ENCODE measurements at places on chromosomes 13 and 19.

- no peak for DNase-seq
These were observed 140.7 kb upstream of the KLF12 start for GRCh38 chr13:74274916-74275315.

- no peak for DNase-seq
These were observed 3.2 kb upstream of the ERVV-2 start for GRCh38 chr19:53041366-53041765.

DNA sequence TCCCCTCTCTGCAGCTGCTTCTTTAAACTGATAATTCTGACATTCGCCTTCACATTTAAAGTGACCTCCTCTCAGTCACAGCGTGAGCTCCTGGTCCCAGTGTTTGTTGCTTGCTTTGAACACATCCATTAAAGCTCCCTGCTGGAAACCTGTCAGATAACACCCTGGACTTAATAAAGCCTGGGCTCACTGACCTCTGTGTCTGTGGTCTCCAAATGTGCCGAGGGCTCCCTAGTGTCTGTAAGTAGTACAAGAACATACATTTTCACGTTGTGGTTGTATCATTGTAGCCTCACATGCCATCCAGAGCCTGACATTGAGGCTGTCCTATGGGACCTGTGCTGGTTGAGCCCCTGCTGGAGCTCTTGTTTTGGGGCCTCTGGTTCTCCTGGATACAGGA, 2.6 kb upstream of the PSG4 start:
- no peak for DNase-seq

DNA sequence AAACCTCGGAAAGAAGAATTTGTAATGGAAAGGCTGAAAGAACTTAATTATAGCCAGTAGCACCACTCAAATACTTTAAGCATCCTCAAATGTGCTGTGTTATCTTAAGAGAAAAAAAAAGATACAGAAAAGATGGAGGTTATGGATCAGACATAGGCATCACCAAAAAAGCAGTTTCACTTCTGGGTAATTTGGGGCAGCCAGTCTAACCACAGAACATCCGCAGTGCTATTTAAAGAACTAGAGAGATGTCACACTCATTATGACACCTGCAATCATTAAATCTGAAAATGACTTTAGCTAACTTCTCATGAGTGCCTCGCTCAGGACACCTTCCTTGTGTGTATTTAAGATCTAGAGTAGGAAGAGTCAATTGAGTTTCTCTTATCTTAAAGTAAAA, 211.8 kb downstream of the RBM26 start:
- no peak for DNase-seq

- no peak for DNase-seq
These were observed 97.6 kb upstream of the DACH1 start for GRCh38 chr13:71964491-71965100.

- DNase-seq: no peak
These were observed 6.3 kb downstream of the PLIN3 start for GRCh38 chr19:4861147-4861546.

GRCh38 chr13:99279637-99280036, 21.5 kb upstream of the GPR18 start:
- no peak for DNase-seq

DNA sequence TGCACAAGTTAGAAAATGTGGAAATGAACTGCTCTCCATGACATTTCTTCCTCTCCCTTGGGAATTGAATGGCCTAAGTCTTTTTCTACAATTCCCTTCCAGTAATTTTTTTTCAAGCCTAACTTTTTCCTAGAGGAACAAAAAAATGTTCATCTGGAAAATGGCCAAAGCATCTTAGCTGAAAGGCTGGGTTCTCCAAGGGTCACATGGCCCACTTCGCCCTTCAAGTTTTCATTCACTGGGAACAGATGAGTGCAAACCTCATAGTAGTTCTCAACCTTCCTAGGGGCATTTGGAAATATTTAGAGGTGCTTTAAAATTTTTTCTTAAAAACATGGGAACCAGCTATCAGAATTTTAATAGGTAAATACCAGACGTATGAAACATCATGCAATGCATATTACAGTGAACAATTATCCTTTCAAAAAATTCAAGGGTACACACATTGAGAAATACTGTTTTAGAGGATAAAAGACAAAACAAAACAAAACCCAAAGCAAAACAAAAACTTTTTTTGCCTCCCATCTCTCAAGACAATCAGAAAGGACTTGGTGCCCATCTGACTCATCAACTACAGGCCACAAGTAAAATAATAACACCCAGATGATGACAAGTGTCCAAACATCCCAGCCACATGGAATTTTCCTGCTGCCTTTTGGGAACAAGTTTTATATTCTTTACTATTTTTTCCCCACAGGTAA, 208.8 kb downstream of the SLITRK6 start:
- no peak for DNase-seq

DNA sequence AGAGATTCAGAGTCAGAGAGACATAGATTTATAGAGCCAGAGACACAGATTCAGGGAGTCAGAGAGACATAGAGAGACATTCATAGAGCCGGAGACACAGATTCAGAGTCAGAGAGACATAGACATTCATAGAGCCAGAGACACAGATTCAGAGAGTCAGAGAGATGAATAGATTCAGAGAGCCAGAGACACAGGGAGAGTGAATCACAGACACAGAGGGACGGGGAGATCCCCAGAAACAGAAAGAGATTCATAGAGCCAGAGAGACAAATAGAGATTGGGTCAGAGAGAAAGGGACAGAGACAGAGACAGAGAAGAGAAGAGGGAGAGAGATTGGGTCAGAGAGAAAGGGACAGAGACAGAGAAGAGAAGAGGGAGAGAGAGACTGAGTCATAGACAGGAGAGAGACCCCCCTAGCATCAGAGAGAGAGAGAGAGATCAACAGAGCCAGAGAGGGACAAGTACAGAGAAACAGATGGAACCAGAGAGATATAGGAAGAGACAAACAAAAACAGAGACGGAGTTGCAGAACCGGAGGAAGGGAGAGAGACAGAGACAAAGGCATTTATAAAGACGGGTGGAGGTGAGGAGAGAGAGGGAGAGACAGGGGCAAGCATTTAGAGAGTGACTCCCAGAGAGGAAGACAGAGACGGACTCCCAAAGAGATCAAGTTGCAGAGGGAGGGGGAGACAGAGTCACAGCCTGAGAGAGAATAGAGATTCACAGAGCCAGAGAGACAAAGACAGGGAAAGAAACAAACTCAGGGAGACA, 1.1 kb upstream of the PRKCG start:
- no peak for DNase-seq

- no peak for DNase-seq
These were observed 1228.0 kb downstream of the DIAPH3 start for GRCh38 chr13:58935689-58936088.

DNA sequence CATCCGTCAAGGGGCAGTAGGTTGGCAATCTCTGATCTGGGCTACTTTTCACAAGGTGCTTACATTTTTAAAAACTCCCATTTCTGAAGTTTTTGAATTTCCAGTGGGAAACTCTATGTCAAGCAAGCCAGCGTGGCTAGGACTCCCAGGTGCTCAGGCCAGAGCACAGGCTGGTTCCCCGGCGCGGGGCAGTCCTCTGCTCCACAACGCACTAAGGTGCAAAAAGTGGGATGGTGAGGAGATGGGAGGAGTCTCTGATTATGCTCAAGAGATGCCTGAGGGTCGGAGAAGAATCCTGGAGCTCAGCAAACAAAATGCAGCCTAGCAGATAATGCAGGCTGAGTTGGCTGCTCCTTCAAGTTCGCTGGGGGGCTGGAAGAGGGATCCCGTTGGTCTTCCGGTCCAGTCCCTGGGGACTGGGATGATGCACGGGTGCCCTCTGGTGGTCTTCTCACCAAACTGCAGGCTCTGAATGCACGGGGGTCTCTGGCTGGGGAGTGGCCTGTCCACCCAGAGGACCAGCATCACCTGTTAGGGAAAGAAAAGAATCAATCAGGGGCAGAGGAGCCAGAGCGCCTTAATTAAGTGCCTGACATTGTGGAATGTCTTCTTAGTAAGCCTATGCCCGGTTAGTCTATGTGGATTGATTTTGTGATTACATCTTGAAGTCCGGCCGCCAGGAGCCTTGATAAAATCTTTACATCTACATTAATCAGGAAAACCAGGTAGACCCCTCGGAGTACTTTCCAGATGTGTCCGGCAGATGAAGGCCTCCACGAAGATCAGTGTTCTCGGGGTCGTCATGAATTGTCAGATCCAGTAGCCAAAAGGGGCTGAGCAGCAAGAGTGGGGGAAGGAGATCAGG, 244.4 kb upstream of the MAB21L1 start:
- DNase-seq: no peak

DNA sequence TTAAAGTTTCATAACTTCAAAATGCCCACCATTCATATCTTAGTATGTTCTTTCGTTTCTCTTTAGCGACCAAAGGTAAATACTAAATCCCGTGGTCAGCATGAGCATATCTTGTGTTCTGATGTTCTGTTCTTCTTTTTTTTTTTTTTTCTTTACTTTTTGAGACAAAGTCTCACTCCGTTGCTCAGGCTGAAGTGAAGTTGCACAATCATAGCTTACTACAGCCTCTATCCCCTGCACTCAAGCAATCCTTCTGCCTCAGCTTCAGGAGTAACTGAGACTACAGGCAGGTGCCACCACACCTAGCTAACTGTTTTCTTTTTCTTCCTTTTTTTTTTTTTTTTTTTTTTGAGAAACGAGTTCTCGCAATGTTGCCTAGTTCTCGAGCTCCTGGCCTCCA, 60.9 kb upstream of the ATP12A start:
- DNase-seq: no peak

- DNase-seq: no peak
These were observed 10.4 kb upstream of the LDLR start for GRCh38 chr19:11078893-11079292.

GRCh38 chr13:33015791-33016323, 366 bp upstream of the KL start:
- no peak for DNase-seq

DNA sequence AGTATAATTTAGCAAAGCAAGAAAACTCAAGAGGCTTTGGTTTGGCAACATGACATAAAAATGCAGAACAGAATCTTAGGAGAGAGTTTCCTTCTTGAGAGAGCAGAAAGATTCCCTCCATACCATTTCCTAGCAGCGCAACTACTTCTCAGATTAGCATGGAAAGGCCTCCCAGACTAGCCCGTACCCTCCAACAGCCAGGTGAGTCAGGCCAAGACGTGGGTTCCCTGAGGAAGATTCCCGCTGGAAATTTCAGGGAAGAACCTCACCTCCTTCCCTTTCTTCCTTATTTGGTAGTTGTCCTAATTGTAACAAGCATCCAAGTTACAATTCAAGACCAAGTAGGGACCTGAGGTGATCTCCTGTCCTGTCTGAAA, 12.3 kb downstream of the COL4A2 start:
- DNase-seq: no peak

GRCh38 chr13:109790942-109791605, 4.7 kb upstream of the IRS2 start:
- no peak for DNase-seq

DNA sequence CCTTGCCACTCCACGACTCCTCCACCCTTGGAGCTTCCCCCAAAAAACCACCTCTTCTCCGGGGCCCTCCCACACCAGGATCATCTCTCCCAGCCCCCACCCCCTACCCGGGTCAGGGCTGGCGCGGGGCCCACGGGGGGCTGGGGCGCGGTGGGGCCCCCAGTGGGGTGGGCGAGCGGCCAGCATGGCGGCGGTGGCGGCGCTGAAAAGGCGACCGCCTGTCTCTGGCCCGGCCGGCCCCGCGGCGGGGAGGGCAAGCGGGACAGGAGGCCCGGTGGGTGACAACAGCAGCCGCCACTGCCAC, 850 bp downstream of the DYRK1B start:
- no peak for DNase-seq

- DNase-seq: no peak
These were observed 3.2 kb downstream of the PLK5 start for GRCh38 chr19:1526979-1527649.

- no peak for DNase-seq
These were observed 889 bp downstream of the GTF2F2 start for GRCh38 chr13:45120967-45121831.

DNA sequence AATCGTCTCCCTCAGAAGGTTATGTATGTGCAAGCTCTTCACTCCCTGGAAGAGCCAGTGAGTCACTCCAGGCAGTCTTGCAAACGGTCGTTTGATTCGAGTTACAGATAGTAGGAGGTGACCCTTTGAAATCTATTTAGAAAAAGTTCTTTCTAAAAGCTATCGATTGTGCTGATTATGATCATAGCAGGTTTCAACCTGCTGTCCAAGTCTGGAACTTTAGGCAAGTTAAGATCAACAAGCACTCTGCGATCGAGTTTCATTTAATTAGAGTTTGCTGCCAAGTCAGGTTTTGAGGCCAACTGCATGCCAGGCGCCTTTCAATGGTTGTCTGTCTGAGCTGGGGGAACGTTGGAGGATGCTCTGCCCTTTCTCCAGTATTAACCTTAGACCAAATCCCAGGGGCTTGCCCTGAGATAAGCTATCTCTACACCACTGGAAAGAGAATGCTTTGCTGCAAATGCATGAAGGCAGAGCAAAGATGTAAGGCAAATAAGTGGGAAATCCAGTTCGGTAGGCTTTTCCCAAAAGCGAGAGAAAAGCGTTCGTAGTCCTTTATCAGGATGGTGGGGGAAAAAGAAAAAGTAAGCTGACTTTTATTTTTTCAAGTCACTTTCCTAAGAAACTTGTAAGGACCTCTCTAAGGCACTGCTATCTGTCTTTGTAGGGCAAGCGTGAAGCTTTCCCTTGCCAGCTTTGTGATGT, 287.5 kb downstream of the ATP8A2 start:
- DNase-seq: no peak

GRCh38 chr13:76160961-76161925, 525.1 kb downstream of the LMO7 start:
- no peak for DNase-seq

- no peak for DNase-seq
These were observed 7.0 kb upstream of the ZNF444 start for GRCh38 chr19:56133858-56134653.

DNA sequence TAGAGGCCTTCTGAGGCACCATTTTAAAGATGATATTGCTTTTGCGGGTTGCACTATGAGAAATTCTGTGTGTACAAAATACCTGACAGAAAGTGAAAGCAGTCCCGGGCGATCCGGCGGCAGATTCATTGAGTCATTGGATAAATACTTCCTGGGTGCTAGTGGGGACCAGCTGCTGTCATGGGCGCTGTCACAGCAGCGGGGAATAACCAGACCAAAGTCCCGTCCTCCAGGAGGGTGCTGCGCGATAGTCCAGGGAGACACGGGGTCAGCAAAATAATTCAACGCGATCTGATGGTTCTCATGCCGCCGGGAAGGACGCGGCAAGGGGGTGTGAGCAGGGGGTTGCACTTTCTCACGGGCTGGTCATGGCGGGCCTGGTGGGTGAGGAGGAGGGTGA, 13.5 kb downstream of the ZFR2 start:
- no peak for DNase-seq

All from activated CD8-positive, alpha-beta memory T cell treated with anti-CD3 and anti-CD28 coated beads for 1 hour (primary cell).